Bone marrow (tissue), 2 donors: ENCODE measurements at places on chromosomes 1 and 21.

DNA sequence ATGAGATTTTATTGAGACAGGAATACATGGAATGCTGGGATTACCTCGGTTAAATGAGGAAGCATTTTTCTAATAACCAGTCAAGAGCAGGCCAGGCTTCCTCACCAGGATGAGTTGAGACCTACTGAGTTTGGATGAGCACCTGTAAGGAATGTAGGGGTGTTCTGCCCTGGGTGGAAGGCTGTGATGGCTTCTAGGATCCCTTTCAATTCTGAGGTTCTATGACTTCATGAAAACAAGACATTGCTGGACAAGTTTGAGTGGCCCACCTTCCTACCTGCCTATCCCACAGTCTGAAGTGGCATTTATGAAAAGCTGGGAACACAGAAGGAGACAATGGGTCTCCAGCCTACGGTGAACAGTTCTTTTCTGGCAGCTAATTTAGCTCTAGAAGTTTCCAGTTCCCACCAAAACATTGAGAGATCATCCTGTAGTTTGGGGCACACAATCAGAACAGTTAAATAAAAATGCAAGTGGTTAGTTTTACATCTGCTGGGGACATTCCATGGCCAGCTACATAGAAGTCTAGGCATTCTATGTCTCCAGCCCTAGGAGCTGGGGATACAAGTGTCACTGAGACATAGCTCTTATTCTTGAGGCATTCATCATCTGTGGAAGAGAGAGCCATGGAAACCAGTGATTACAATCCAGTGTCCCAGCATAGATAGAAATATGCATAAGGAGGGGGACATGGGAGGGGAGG is 51.3 kb upstream of the TSPAN2 start:
- DNase-seq = no peak

GRCh38 chr1:153790313-153790965 is 15.2 kb downstream of the SLC27A3 start:
- no peak for DNase-seq

DNA sequence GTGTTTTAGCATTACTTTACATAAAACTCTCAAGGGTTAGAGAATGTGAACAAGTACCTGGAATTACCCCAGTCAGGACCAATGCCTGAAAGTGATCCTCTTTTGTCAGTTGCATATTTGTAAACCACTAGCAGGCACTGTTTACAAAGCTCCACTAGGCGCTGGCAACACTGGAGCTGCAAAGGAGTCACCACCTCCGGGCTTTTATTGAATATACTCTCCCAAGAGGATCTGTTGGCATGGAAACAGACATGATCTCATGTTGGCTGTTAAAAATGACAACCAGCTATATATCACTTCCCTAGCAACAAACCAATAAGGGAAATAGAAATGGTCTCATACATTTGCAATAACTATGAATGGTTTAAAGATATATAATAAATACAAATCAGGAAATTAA is 116.0 kb downstream of the TTLL7 start:
- DNase-seq = no peak

GRCh38 chr1:168843401-168843800 is 114.4 kb upstream of the DPT start:
- DNase-seq = no peak

DNA sequence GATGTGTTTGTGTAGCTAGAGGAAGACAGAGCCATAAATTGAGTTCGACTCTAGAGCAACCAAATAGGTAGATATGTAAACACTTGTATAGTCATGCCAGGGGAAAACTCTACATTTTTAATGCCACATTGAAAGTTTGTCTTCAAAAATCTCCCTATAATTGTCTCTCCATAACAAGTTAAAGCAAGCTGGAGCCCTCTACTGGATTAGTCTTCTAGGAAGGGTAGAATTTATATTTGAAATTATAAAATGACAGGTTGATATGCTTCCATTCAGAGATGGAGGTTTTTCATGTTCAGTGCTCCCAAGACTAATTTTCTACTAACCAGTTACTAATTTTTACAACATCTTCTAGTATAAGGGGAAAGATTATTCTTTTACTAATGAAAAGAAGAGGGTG is 13.1 kb upstream of the COL24A1 start:
- DNase-seq = peak; percentile 28

GRCh38 chr1:50278410-50278809 is 144.8 kb downstream of the DMRTA2 start:
- no peak for DNase-seq

- DNase-seq = no peak
Measured at GRCh38 chr21:41210426-41211059, 42.6 kb downstream of the BACE2 start.

- peak; percentile 74 for DNase-seq
Measured at GRCh38 chr1:234213658-234214128, 159.6 kb upstream of the COA6 start.

- no peak for DNase-seq
Measured at GRCh38 chr1:209802780-209803152, 3.2 kb downstream of the IRF6 start.

DNA sequence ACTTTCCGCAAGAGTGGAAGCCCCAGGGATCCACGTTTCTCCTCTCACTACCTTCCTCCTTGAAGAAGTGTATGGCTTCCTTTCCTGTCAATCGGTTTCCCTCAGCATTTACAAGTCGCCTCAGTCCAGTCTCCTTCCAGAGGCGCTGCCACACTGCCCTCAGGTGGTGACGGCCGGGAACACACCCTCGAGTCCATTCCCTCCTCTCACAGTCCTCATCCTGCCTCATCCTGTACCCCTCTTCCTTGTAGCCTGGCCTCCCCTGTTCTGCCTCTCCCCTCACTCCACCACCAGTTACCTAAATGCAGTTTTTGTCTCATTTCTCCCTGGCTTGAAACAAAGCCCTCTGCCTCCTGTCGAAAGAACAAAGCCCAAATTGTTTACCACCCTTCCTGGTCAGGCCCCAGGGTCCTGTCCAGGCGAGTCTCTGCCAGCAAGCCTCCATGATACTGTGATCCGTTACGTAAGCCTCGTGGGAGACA is 23.2 kb upstream of the LSM10 start:
- DNase-seq = peak; percentile 63

GRCh38 chr21:30769724-30770431 is 14.7 kb upstream of the KRTAP21-1 start:
- DNase-seq = no peak

GRCh38 chr1:180939711-180940103 is 27.0 kb downstream of the KIAA1614 start:
- no peak for DNase-seq

DNA sequence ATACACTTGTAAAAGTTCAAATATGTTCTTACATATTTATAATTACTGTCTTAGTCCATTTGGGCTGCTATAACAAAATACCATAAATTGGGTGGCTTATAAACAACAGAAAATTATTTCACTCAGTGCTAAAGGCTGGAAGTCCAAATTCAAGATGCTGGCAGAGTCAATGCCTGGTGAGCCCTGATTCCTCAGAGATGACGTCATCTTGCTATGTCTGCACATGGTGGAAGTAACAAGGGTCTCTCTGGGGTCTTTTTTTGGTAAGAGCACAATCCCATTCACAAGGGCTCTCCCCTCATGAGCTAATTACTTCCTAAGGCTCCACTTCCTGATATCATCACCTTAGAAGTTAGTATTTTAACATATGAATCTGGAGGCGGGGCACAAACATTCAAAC is 108.0 kb upstream of the DUSP10 start:
- DNase-seq = no peak

- DNase-seq = no peak
Measured at GRCh38 chr1:23444596-23445390, 20.2 kb upstream of the TCEA3 start.

DNA sequence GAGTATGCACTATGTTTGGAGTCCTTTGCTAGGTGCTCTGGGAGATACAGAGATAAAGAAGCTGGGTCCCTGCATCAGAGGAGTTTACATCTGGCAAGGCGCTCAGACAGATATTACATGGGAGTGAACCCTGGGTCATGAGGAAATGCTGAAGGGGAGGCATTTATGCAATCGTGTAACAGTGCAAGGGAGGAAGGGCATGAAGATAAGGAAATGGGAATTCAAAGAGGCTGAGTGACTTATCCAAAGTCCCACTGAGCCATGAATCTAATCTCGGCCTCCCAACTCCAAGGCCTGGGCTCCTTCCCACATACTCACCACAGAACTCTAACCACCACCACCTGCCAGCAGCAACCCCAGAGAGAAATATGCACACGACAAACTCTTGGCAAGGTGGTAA is 51.6 kb downstream of the FAM163A start:
- no peak for DNase-seq

DNA sequence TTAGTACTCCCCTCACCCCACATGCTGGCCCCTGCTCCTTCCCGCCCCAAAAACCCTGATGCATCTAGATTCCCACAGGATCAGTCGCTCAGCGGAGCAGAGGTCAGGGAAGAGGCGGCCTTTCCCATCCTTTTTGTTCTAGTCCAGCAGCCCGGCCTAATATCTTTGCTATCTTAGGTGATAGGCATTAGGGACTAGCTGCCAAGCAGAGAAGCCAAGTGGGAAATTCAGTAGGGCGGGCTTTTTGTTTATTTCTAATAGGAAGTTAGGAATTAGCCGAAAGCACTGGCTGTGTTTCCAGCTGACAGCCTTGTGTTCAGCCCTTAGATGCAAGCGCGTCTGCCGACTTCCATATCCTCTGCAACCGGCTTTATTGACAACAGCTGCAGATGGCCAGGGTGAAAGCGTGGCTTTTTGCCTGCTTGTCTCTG is 59.0 kb upstream of the BCAR3 start:
- no peak for DNase-seq

DNA sequence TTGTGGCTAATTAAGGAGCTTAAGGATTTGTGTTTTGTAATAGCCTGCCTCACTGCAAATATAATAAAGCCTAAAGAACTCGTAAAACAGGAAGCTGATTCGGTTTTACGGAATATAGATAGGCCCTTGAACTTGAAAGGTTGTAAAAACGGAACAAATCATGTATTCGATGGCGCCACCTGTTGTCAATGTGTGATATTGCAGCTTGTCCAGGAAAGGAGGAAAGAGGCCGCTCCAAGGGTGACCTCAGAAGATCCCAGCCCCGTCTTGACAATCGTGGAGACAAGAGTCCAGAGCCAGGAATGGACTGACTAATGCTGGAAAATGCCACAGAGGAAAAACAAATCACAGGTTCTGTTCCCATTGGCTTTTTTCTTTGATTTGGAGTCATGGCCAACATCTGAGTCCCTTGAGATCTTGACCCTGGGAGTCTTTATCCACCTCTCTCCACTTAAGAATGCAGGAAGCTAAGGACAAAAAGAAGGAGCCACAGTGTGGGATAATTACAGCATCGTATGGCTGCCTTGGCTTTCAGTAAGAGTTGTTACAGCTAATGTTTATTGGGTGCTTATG is 7.0 kb upstream of the IGSF21 start:
- DNase-seq = no peak

DNA sequence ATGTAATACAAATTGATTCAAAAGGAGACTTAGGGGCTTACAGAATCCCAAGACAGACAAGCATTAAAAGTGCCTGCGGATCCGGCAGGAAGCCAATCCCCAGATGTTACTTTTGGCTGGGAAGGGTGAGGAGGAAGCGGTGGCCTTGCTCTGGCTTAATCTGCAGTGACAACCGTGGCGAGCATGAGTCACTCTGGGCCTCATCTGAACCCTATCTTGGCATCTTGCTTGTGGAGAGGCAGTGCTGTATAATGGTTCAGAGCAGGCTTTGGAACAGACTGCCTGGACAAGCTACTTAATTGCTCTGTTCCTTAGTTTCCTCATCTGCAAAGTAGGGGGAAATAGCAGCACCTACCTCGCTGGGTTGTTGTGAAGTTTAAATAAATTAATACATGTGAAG is 74.1 kb downstream of the XCL2 start:
- DNase-seq = peak; percentile 83

DNA sequence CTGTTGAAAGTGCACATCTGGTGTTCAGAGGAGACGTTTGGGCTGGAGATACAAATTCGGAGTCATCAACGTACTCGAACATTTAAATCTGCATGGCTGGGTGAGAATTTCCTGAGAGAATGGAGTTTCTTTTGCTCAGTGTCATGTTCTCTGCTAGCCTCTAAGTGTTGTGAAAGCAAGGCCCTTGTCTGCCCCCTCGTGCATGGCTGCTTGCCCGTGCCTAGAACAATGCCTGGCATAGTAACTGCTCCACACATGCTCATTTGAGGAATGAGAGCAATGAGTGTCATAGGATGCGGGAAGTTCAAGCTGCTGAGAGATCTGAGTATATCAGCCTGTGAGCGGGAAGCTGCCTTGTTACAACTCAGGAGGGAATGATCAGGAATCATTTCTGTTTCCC is 171.1 kb upstream of the CSF3R start:
- no peak for DNase-seq

GRCh38 chr1:102891868-102892625 is 216.3 kb downstream of the COL11A1 start:
- DNase-seq = no peak

DNA sequence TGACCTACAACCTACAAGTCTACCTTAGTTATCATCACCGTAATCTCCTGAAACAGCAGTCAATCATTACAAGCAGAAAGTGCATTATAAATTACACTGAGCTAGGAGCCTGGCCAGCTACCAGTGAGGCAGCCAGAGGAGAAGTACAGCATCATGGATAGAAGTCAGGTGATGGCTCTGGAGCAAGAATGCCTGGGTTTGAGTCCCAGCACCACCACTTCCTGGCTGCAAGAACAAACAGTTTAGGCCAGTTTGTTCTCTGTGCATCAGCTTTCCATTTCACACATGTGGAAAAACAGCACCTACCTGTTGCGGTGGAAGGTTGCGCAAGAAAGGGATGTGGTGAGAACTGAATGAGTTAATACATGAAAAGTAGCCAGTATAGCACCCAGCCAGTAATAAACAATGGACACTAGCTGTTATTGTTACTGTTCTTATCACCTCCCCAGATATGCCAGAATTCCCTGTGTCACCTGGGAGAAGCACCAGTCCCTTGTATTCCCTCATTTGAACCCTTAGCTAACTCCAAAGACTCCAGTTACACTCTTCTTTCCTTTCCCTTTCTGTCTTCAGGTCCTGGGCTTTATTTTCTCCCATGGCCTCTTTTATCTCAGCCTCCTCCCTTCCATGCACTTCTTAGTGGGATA is 9.0 kb downstream of the CREG1 start:
- no peak for DNase-seq

DNA sequence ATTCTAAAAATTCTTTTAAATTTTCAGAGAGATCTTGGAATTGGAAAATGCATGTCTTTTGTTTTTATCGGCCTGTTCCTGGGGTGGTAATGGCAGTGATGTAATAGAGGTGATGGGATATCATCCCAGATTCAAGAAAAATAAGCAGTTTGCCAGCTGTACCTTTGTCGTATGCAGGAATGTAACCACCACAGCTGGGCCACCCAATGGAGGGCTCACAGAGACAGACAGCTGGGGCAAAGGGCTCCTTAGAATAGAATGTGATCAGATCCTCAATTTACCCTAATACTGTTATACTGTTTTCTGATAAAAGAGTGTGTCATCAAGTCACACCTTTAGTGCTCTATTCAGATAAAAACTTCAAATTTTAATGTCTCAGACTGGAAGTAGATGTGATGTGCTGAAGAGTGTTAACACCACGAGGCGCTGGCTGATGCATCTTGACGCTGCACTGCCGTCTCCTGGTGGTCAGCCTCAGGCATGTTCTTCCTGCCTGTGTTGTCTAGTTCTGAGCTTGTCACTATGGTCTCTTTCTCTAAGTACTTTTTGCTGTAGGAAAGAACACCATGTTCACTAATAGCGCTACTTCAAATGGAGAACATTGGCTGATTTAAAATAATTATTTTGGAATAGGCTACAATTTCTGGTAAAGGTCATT is 78.8 kb downstream of the C1orf21 start:
- DNase-seq = no peak
